ENCODE measurements at places on chromosomes 2 and 18. TPM values are rescaled to one million over a fixed set of nuclear protein-coding genes. Genes with fewer than 3 reads are reported as not detected.

GRCh38 chr18:13641551-13642439 lies 84.6 kb downstream of the FAM210A start:
- DNase-seq = no peak

GRCh38 chr2:231648579-231649174 lies 56.0 kb downstream of the TEX44 start:
- DNase-seq = peak; percentile 51

GRCh38 chr2:20415511-20415918 lies 31.4 kb upstream of the RHOB start:
- no peak for DNase-seq

DNA sequence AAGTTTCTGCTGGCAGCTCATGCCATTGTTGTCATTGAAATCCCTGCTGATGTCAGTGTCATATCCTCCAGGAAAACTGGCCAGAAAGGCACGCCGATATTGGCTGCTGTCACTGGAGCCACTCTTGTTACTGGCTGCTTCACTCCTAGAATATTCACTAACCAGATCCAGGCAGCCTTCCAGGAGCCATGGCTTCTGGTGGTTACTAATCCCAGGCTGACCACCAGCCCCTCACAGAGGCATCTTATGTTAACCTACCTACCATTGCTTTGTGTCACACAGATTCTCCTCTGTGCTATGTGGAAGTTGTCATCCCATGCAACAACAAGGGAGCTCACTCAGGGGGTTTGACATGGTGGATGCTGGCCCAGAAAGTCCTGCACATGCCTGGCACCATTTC lies 27.0 kb upstream of the MTX2 start:
- no peak for DNase-seq

DNA sequence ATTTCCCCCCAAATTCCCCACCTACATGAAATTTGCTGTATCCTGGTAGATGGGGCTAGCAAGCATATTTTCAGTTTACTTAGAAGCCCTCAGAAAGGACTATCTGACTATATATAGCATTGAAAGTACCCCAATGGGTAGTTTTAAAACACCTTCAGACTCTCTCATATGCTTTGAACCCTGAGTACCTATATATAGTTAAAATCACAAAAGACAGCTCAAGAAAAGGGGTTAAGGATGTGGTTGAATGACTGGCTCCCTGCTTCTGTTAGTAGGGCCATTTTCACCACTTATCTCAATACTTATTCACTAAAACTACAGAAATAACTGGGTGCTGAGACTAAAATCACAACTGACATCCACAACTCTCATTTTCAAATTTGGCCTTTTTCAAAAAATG lies 18.5 kb downstream of the WDPCP start:
- DNase-seq = no peak

DNA sequence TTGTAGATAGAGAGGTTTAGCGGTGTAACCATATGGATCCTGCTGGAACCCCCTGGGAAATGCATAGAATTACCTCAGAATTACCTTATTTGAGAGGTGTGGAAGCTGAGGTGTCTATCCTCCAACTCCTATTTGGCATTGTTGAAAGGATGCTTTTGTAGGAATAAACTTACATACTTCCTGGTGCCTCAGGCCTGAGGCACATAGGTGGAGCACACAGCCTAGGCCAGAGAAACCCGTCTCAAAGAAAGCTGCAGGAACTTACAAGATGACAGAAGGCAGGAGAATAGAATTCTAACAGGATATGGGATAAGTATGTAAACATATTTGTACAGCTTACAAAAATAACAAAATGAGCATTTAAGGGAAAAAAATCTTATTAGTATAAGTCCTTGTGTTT lies 1507.2 kb upstream of the ZEB2 start:
- DNase-seq = no peak

GRCh38 chr2:236785611-236786057 lies 216.0 kb downstream of the ACKR3 start:
- no peak for DNase-seq

GRCh38 chr2:216664593-216665034 lies 30.7 kb downstream of the IGFBP5 start:
- DNase-seq = no peak

DNA sequence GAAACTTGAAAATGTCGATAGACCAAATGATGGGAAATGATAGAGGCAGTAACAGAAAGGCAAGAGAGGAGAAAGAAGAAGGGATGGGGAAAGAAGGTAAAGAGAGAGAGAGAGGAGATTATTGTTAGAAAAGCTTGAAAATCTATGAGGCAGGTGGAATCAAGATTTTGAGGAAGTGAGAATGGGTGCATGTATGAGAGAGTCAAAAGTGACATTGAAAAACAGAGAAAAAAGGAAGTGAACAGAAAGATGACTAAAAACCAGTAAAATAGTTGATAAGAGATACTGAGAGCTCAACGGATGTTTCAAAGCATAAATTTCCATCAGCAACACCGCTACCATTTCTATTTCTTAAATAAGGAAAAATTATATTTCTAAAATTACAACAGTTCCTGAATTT lies 327.4 kb upstream of the CWC22 start:
- no peak for DNase-seq

The KRTCAP3 gene
- total RNA-seq = not detected

The SCN9A gene
- 68.5 TPM for total RNA-seq

The CD226 gene
- total RNA-seq = 0.82 TPM

The GRHL1 gene
- 4.9 TPM for total RNA-seq

The CACNB4 gene
- 42.4 TPM for total RNA-seq

Measured in frontal cortex (tissue), 4 donors.